Body of pancreas (tissue), 4 donors: ENCODE measurements at places on chromosomes 1 and 21.

- no peak for DNase-seq
Observed at GRCh38 chr1:204186597-204186996, 9.7 kb downstream of the KISS1 start.

DNA sequence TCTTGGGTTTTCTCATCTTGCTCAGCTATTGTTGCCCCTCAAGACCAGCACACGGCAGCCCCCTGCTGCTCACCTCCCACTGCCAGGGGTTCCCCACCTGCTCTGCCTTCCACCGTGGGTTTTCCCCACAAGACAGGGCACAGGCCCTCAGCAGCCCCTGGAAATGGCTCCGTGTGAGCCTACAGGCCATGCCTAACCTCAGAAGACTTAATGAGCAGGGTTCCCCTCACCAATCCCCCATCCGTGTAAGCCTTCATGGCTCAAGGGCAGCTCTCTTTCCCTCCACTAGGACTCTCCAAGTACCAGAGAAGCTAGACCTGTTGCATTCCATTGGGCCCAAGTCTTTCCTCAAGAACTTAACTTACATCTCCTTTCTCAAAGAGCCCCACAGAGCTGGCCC lies 18.4 kb upstream of the RCAN3 start:
- DNase-seq = no peak

- DNase-seq = peak; percentile 8
Observed at GRCh38 chr1:167601442-167602383, 28.3 kb upstream of the RCSD1 start.

- DNase-seq = no peak
Observed at GRCh38 chr1:169928438-169929209, 34.9 kb upstream of the SCYL3 start.

- DNase-seq = no peak
Observed at GRCh38 chr1:198749279-198749678, 110.4 kb downstream of the PTPRC start.
